ENCODE measurements at places on chromosomes 6 and 20.

- DNase-seq: no peak
Measured at GRCh38 chr20:51365670-51366069, 176.8 kb downstream of the NFATC2 start.

- no peak for DNase-seq
Measured at GRCh38 chr6:38016824-38017223, 197.3 kb downstream of the ZFAND3 start.

- DNase-seq: no peak
Measured at GRCh38 chr6:139940741-139941729, 566.6 kb upstream of the CITED2 start.

DNA sequence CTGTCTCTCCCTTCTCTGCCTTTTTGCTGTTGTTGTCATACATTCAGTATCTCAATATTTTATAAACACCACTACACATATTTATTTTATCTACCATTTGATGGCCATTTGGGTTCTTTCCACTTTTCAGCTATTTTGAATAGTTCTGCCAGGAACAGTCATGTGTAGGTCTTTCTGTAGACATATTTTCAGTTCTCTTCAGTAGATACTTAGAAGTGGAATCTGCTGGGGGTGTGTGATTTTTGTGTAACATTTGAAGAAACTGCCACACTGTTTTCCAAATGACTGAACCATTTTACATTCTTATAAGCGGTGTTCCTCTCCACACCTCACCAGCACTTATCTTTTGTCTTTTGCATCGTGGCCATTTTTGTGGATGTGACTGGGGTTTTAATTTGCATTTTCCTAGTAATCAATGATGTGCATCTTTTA is 197.7 kb downstream of the ARID1B start:
- no peak for DNase-seq

GRCh38 chr6:167401525-167402194 is 76.8 kb downstream of the TTLL2 start:
- peak; percentile 32 for DNase-seq

DNA sequence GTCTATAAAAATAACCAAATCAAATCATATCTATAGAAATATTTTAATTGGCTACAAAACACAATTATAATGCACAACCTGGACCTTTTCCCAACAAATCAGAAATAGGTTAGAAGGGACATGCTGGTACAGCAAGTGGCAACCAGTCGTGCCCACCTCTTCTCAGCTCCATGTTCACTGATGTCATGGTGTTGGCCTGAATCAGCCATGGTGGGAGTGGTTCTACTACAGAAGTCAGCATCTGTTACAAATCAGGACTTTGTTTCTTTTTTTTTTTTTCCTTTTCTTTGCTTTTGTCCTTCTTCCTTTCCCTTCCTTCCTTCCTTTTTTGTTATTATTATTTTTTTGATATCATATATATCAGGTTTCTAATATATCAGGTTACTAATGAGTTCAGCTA is 91.2 kb downstream of the RALGAPA2 start:
- no peak for DNase-seq

GRCh38 chr6:108896111-108896661 is 48.0 kb downstream of the ARMC2 start:
- no peak for DNase-seq

GRCh38 chr6:99334526-99335127 is 14.8 kb downstream of the FAXC start:
- no peak for DNase-seq

GRCh38 chr6:17656092-17656491 is 50.6 kb downstream of the NUP153 start:
- no peak for DNase-seq

DNA sequence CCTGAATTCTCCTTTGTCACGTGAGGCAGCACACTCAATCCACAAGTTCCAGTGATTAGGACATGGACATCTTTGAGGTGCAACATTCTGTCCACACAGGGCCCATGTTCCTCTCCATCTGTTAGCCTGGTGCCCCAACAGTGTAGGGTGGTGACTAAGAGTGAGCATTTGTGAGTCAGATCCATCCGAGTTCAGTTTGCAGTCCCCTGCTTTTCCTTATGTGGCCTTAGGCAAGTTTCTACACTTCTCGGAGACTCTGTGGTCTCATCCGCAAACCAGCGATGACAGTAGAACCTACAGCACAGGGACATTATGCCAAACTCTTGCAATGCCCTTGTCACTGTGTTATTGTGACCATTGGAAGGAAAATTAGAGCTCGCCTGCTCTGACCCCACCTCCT is 178.7 kb upstream of the CDH4 start:
- DNase-seq: no peak

DNA sequence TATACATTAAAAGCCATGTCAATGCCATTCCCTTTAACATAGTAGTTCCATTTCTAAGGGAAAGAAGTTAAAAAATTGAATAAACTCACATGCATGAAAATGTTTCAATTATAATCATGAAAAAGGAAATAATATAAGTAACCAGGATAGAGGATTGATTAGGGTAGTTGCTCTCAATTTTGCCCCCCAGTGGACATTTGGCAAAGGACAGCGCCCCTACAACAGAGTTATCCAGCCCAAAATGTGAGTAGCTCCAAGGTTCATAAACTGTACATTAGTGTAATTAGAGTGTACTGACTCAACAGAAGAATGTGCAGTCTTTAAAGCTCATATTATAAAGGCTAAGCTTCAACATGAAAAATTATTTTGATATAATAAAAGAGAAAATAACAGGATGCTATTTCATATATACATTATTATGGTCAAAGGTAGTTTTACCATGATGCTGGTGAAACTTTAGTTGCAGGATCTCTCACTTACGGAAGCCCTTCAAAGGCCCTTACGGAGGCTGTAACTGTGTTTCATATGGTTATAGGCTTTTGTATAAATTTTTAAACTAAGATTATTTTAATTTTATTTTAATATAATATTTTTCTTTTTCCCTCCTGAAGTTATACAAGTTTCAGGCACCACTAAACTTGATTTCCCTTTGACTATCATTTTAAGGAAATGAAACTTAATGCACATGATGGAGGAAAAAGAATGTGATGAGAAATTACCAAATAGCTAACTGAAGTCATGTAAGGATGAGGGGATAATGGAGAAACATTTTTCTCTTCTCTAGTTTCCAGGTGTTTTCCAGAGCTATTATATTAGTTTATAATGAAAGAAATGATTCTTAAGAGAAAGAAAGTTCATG is 403.6 kb downstream of the PLCB1 start:
- DNase-seq: no peak

DNA sequence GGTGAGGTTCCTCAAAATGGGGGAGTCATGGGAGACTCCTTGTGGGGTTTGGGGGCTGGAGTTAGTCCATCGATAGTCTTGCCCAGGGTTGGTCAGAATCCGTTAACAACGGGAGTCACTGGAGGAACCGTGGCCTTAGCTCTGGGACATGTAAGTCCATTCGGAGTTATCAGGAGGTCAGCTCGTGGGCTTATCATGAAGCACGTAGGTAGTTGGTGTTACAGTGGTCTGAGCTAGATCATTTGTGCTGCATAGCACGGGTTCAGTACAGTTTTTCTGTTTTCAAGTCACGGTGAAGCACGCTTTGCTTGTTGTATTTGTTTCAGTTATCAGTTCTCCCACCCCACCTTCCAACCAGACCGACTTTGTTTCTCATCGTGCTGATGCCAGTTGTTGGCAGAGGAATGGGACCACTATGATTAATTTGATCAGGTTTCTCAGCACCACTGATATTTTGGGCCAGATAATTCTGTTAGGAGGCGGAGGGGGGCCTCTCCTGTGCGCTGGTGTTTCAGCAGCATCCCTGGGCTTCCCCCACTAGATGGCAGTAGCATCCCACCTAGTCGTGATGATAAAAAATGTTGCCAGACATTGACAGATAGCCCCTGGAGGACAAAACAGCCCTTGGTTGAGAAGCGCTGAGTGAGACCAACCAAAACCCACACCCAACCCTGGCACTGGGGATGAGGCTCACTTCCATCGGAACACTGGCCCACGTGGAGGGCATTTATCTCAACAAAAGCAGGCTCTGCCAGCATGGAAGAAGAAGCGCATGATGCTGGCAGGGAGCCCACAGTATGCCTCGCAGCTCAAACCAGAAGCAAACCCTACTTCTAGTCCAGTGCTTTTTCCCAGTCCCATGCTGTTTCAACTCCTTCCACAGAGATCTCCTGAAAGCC is 2.2 kb upstream of the APMAP start:
- peak; percentile 87 for DNase-seq

DNA sequence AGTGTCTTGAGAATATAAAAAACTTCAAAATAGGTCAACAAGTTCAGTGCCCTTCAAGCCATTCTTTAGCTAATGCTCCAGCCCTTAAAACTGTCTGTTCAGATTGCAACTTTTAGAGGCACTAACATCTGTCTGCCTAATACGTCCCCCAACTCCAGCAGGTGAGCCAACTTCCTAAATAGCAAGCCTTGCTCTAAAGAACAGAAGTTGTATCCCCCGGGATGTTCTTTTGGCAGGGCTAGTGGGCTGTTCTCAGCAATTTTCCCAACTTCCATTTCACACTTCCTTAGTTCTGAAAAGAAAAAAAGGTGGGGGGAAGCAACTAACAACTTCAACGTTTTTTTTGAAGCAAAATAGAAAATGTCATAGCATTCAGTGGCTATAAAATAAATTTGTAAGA is 290.0 kb upstream of the PTCHD4 start:
- DNase-seq: no peak

- DNase-seq: no peak
Measured at GRCh38 chr6:112957536-112957916, 610.4 kb downstream of the RFPL4B start.

DNA sequence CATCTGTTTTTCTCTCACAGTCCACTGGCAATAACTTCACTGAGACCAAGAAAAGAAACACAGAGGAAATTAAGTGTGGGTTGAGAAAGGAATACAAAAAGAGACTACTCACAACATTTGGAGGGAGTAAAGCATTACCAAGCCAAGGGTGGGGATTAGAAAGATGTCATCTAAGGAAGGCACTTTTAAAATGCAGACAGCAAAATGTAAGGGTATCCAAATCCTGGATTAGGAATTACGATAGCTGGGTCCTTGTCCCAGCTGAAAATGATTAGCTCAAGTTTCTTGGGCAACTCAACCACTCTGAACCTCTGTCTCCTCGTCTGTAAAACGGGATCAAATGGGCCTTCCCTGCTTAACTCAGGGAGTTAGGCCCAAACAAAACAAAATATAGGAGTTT is 2.2 kb downstream of the LEMD2 start:
- DNase-seq: no peak

- DNase-seq: no peak
Measured at GRCh38 chr6:5249451-5250122, 11.2 kb downstream of the LYRM4 start.

DNA sequence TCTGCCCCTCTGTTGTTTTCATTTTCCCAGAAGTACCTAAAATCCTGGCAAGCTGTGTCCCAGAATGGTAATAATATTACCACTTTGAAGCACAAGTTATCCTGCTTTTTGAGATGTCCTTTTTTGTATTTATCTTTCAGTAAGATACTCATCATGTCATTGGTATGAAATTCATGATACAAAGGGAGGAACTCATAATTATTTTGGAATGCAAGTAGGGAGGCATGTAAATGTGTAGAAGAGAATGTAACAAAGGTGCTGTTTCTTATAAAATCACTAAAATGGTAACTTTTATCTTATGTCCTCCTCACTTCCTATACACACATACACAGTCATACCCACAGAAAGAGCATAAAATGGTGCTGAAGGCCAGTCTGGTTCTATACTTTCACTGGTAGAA is 109.9 kb downstream of the CD2AP start:
- no peak for DNase-seq

GRCh38 chr6:137117581-137117980 is 55.9 kb downstream of the IL22RA2 start:
- DNase-seq: no peak

- DNase-seq: no peak
Measured at GRCh38 chr6:16216501-16217155, 21.8 kb upstream of the GMPR start.

GRCh38 chr20:19995220-19995863 is 21.8 kb upstream of the NAA20 start:
- DNase-seq: no peak

- no peak for DNase-seq
Measured at GRCh38 chr20:57103146-57103800, 163.2 kb downstream of the BMP7 start.

GRCh38 chr6:139373928-139374356 is 506 bp downstream of the CITED2 start:
- peak; percentile 49 for DNase-seq

GRCh38 chr20:62407221-62407992 is at the start of gene CABLES2:
Gene CABLES2, minus strand, starts transcription at chr20:62407285. Its CDS starts 9 bp downstream, at chr20:62407276.
- peak; percentile 92 for DNase-seq

Data from ureter (tissue), 1 donor.